Kidney (tissue), 22 donors: ENCODE measurements at places on chromosomes 3 and 15. TPM values are rescaled to one million over a fixed set of nuclear protein-coding genes. Genes with fewer than 3 reads are reported as not detected.

MCF2L2 gene
- 1.7 TPM for total RNA-seq

DNA sequence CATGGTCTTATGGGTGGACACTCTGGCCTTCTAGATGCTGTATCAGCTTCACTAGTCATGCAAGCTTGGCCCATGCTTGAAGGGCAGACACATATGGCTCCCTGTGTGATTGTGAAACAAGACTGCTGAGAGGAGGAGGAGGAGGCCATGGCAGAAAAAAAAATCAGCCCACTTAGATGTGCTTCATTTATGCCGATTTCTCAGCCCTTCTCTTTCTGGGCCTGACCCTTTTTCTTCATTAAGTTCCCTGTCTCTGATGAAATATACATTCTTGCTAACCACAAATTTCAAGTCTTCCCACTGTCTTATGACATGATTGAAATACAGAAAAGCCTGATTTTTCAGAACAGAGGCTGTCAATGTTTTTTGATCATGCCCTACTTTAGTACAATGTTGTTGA is 213.0 kb upstream of the FEZF2 start:
- no peak for DNase-seq

DNA sequence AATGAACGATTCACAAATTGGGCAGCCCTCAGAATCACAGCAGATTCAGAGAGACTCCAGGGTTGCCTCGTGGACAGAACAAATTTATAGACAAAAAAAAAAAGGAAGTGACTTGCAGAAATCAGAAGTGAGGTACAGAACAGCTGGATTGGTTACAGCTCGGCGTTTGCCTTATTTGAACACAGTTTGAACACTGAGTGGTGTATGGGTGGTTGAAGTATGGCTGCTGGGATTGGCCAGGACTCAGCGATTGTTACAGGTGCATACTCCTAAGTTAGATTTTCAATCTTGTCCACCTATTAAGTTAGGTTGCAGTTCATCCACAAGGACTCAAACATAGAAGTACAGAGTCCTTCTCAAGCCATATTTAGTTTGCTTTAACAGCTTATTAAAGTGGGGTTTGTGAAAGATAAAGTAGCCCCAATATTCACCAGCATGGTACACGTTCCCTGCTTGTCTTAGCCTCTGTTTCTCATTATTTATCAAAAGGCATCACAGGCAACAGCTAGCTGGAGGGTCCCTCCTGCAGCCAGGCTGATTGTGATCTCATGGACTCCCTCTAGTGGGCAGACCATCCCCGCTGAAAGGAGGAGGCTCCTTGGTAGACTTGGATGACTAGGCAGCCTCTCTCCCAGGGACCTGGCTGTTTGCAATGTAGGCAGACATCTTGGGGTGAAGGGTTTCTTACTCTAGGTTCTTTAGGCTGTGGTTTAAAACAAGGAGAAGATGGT is 17.6 kb upstream of the ALDH1L1 start:
- DNase-seq: peak; percentile 71

DNA sequence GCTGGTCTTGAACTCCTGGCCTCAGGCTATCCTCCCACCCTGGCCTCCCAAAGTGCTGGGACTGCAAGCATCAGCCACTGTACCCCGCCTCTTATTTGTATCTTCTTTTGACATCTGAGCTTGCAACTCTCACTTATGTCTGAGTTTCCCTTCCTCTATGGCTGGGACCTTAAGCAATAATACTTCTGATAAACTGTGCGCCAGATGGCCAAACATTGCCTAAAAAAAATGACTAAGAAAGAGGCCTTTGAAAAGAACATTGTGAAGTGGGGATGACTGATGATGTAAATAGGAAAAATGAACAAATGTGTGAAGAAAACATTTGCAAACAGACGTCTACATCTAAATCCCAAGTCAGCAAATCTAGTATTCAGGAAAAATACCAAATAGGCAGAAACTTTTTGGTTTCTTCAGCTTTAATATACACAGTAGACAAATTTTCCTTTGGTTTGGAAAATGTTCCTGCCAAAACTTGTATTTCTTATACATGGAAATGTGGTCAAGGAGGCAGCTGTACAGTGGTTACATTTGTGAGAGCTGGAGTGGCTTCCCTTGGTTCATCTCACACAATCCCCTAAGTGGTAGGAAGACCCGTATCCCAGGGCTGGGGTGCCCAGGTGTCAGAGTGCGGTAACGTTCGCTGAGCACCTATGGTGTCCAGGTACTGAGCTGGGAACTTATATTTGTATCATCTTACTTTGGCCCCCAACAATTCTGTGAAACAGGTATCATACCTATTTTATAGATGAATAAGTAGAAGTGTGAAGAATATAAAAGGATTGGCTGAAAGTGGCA is 11.6 kb upstream of the TFRC start:
- DNase-seq: no peak

- no peak for DNase-seq
These were observed 82.5 kb downstream of the AGBL1 start for GRCh38 chr15:86162172-86162591.

GRM2 gene
- total RNA-seq: 0.57 TPM

TTLL13 gene
- total RNA-seq: 0.54 TPM

FANCD2OS gene
- total RNA-seq: not detected

- no peak for DNase-seq
These were observed 100.4 kb upstream of the PHLDB2 start for GRCh38 chr3:111758642-111759041.

DNA sequence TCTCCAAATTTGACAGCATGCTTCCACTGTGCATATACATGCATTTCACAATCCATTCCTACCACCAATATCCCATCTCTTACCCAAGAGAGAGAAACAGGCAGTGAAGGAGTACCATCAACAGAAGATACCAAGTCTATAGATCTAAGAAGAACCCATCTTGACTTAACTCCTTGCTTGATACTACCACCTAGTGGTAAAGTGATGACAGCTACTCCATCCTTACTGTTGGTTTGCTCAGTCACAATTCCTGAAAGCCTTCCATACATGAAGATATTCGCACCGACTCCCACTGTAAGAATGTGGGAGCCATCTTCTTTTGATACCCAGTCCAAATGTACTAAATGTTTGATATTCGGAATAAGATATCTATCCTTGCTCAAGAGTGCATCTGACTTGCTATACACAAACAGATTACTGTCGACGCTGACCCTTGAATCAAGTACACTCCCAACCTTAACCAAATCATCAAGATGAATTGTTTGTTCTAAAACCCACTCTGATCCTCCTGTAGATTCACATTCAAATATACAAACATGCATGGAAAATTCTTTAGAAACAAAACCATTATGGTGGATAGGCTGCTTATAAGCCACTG is 123.1 kb downstream of the DMXL2 start:
- no peak for DNase-seq

- DNase-seq: no peak
These were observed 65.6 kb downstream of the NIPA2 start for GRCh38 chr15:22903961-22904534.

- no peak for DNase-seq
These were observed 115.4 kb upstream of the GALNT15 start for GRCh38 chr3:16059081-16059537.

SCN10A gene
- not detected for total RNA-seq

DNA sequence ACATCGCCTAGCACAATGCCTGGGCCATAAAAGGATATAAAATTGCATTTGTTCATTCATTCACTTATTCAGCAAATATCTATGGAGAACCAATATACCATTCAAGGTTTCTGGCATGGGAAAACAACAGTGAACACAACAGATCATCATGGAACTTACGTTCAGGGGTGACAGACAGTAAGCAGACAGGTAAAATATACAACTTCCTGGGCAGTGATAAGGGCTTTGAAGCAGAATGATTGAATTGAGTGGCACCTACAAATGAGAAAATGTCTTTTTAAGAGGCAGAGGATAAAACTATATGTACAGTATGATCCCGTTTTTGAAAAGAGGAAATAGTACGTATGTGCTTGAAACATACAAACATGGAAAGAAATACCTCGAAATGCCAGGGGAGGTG is 39.2 kb downstream of the CMTM7 start:
- no peak for DNase-seq

- no peak for DNase-seq
These were observed 41.1 kb downstream of the CYFIP1 start for GRCh38 chr15:22939051-22939450.

GRCh38 chr3:44242721-44243120 is 1.0 kb downstream of the TOPAZ1 start:
- no peak for DNase-seq

GRCh38 chr15:42819786-42820185 is 82.9 kb upstream of the CDAN1 start:
- DNase-seq: no peak

GRCh38 chr3:157066335-157067098 is 93.4 kb downstream of the CCNL1 start:
- DNase-seq: no peak

DNA sequence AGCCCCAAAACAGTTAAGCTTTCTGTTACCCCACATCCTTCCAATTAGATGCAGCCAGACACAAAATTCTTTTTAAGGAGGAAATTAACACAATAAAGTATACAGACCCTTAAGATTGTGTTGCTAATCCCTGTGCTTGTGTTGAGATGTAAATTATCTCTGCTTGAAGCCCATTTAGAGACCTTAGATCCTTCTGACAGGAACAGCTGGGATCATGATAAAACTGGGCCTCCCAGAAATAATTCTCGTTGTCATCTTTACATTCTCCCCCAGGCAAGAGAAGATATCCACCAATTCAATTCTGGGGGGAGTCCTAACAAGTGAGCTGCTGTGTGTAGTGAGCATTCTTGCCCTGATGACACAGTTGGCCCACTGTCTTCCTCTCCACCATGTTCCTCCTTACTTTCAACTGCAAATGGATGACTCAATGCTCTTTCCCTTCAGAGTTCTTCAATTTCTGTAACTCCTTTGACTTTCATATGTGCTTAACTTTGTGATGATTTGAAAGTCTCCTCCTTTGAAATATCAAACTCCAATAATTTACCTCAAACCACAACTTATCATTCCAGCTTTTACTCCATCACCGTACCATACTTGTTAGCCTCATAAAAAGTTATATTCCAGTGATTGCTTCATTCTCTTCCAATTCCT is 186.6 kb downstream of the RAP2B start:
- DNase-seq: no peak

DNA sequence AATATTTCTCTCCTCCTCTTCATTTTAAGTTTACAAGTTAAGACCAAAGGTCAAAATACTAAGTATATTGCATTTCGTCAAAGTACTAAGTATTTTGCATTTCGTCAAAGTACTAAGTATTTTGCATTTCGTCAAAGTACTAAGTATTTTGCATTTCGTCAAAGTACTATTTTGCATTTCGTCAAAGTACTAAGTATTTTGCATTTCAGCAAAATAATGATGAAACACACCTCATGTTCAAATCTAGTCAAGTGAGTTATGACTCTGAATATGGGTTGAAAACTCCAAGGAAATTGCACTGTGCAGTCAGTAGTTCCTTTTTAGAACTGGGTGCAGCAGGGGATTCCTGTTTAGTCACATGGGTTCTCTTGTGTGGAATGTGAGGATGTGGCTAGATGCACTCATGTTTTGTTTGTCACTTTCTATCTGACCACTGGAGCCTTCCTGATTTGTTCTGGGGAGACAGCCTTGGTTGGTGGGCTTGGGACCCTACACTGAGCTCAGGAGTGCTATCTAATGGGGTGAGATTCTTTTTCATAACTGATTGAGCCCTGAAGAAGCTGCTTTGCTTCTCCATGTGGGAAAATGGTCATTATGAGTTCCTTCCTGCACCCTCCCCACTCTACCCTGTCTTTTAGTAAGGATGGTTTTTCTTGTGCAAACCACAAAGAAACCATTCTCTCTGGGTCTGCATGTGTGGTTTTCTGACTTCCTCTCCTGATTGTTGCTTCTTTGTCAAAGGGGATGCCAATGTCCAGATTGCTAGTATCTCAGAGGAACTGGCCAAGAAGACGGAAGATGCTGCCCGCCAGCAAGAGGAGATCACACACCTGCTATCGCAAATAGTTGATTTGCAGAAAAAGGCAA is 73.4 kb downstream of the CCK start:
- DNase-seq: no peak

GRCh38 chr15:43749690-43750345 is 3.6 kb downstream of the PDIA3 start:
- no peak for DNase-seq

ST3GAL6 gene
- 10.7 TPM for total RNA-seq

DNA sequence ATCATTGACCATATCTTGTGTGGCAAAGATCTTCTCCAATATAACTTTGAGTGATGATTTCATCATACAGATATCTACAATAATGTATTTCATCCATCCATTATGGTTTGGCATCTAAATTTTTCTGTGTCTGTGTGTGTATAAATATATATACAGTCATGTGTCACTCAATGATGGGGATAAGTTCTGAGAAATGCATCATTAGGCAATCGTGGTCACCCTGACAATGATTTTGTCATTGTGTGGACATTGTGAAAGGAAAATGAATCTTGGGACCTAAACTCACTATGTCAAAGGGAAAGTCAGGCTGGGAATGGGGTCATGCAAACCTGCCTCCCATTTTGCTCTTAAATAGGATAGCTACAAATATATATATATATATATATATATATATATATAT is 12.4 kb downstream of the CFAP161 start:
- no peak for DNase-seq

GRCh38 chr15:40430271-40430805 is 10.4 kb upstream of the BAHD1 start:
- DNase-seq: no peak

KNG1 gene
- total RNA-seq: 8.7 TPM

GRCh38 chr3:64462203-64462602 is 225.6 kb downstream of the ADAMTS9 start:
- peak; percentile 31 for DNase-seq

DNA sequence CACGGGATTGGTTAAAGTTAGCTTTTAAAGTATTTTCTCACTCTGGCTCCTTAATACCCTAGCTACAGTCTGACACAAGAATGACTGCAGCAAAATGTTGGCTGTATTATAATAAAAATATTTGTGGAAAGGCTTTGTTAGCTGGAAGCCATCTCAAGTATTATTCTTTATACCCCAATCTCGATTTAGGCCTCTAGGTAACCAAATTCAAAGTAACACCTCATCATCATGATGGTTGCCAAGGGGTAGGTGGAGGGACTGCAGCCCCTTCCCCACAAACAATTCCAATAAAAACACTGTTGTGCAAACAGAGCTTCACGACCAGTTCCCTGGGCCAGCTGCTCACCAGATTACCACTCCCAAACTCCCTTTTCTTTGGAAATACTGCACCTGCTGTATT is 759 bp upstream of the GMPS start:
- DNase-seq: no peak

DNA sequence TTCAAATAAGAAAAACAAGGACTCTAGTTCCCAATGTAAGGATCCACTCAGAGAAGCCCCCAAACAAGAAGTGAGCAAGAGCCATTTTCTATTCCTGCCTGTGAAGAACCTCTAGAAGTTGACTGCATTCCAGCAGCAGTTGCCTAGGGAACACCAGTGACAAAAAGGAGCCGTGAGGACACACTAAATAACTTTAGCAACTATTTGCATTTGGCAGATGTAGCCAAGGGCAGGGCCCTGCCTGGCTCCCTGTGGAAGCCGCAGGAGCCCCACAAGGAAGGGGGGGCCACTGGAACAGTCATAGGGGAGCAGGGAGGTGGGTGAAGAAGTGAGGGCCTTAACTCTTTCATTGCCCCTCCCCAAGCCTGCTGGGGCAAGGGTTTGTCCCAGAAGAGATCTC is 470.2 kb upstream of the PROK2 start:
- DNase-seq: peak; percentile 83

CRYGS gene
- 2.9 TPM for total RNA-seq

CSPG4 gene
- total RNA-seq: 30.7 TPM
